Activated naive CD4-positive, alpha-beta T cell treated with anti-CD3 and anti-CD28 coated beads, Interleukin-2, amount 10 ng/mL, durations not matched to agents 5 hours and 36 hours (primary cell): ENCODE measurements at places on chromosomes 13 and 19. TPM values are rescaled to one million over a fixed set of nuclear protein-coding genes. Genes with fewer than 3 reads are reported as not detected.

Gene TEX29
- 0.50 TPM for total RNA-seq

Gene FOSB
- total RNA-seq = 9.8 TPM

Gene CERS4
- 31.4 TPM for total RNA-seq

Gene VAV1
- total RNA-seq = 125 TPM

Gene ZNF582
- total RNA-seq = 4.3 TPM

Gene ZNF208
- total RNA-seq = 0.51 TPM

Gene DNAAF3
- not detected for total RNA-seq

Gene KPNA3
- total RNA-seq = 29.6 TPM

Gene ATP11A
- total RNA-seq = 70.4 TPM

Gene ZNF606
- 15.1 TPM for total RNA-seq

Gene CD37
- total RNA-seq = 318 TPM

Gene SLC7A10
- total RNA-seq = not detected

Gene IRGC
- not detected for total RNA-seq

Gene SPATA13
- 66.1 TPM for total RNA-seq

Gene MEIOSIN
- not detected for total RNA-seq

Gene ICAM4
- 3.4 TPM for total RNA-seq

Gene PROZ
- total RNA-seq = not detected

Gene MAB21L1
- total RNA-seq = not detected

Gene FARSA
- total RNA-seq = 72.4 TPM

Gene EPN1
- total RNA-seq = 55.7 TPM

Gene IRF2BP1
- total RNA-seq = 20.2 TPM

Gene CGB1
- total RNA-seq = not detected

Gene ZNF223
- total RNA-seq = 0.35 TPM

Gene HAUS8
- total RNA-seq = 29.1 TPM

Gene C19orf18
- total RNA-seq = 0.43 TPM

Gene RNF113B
- total RNA-seq = not detected
